Esophagus muscularis mucosa (tissue), 4 donors: ENCODE measurements at places on chromosomes 1 and 21. TPM values are rescaled to one million over a fixed set of nuclear protein-coding genes. Genes with fewer than 3 reads are reported as not detected.

KCNJ6 gene
- total RNA-seq = not detected

HFM1 gene
- 1.5 TPM for total RNA-seq

- H3K36me3 ChIP-seq = no peaks in the 10 kb centered on the region
- no peak for DNase-seq
- no peak overlapping the region for H3K4me3 ChIP-seq
- peak overlapping the region; percentile 53 for H3K27ac ChIP-seq
- H3K27me3 ChIP-seq = no peaks in the 10 kb centered on the region
Observed at GRCh38 chr1:55833529-55834091, 618.4 kb upstream of the USP24 start.

DNA sequence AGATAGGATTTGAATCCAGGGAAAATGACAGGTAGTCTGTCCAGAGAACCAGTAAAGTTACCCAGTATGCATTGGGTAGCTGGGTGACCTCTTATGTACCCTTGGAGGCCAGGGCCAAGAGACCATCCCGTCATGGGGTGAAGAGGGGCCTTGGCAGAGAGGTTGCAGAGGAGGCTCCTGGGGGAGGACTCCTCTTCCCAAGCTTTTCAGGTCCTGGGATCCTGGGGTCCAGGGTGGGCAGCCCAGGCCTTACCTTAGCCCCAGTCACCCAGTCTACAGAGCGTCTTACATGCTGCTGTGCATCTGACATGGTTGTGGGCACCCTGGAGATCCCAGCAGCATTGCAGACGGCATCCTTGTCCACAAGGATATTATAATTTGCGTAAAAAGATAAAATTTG lies 14.0 kb downstream of the PMF1 start:
- H3K36me3 ChIP-seq = peaks cover 30% of the 10 kb centered on the region
- no peak for DNase-seq
- H3K4me3 ChIP-seq = no peak overlapping the region
- H3K27me3 ChIP-seq = no peaks in the 10 kb centered on the region
- no peak overlapping the region for H3K27ac ChIP-seq

- DNase-seq = peak; percentile 34
- no peaks in the 10 kb centered on the region for H3K27me3 ChIP-seq
- H3K4me3 ChIP-seq = no peak overlapping the region
Observed at GRCh38 chr1:209342441-209343175, 240.9 kb upstream of the CAMK1G start.

DNA sequence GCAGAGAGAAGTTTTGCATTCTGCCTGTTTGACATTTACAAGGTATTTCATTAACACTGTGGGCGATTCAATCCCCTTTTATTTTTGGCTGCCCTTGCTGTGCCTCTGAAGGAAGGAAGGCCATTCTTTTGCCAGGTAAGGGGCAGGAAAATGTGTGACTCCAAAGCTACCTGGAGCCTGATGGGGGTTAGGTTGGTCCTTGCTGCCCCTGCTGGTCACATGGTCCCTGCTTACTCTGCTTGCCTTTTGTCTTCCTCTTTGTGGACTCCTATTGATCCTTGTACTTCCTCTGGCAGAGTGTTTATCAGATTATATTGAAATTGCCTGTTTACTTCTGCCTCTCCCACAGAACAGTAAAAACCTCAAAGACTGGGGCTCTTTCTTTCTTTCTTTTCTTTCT lies 65.7 kb downstream of the ST6GALNAC3 start:
- peaks cover 9% of the 10 kb centered on the region for H3K4me1 ChIP-seq
- no peaks in the 10 kb centered on the region for H3K36me3 ChIP-seq
- H3K27me3 ChIP-seq = no peaks in the 10 kb centered on the region
- H3K27ac ChIP-seq = peak overlapping the region; percentile 35
- no peak overlapping the region for H3K4me3 ChIP-seq

B4GALT3 gene
- total RNA-seq = 24.8 TPM

- no peaks in the 10 kb centered on the region for H3K27me3 ChIP-seq
- H3K4me3 ChIP-seq = no peak overlapping the region
- H3K4me1 ChIP-seq = no peaks in the 10 kb centered on the region
Observed at GRCh38 chr21:46585191-46585953, 19.5 kb downstream of the S100B start.

- DNase-seq = peak; percentile 79
- H3K27ac ChIP-seq = no peak overlapping the region
- no peaks in the 10 kb centered on the region for H3K36me3 ChIP-seq
- H3K4me3 ChIP-seq = no peak overlapping the region
Observed at GRCh38 chr1:31801458-31801857, 14.4 kb downstream of the SPOCD1 start.

DNA sequence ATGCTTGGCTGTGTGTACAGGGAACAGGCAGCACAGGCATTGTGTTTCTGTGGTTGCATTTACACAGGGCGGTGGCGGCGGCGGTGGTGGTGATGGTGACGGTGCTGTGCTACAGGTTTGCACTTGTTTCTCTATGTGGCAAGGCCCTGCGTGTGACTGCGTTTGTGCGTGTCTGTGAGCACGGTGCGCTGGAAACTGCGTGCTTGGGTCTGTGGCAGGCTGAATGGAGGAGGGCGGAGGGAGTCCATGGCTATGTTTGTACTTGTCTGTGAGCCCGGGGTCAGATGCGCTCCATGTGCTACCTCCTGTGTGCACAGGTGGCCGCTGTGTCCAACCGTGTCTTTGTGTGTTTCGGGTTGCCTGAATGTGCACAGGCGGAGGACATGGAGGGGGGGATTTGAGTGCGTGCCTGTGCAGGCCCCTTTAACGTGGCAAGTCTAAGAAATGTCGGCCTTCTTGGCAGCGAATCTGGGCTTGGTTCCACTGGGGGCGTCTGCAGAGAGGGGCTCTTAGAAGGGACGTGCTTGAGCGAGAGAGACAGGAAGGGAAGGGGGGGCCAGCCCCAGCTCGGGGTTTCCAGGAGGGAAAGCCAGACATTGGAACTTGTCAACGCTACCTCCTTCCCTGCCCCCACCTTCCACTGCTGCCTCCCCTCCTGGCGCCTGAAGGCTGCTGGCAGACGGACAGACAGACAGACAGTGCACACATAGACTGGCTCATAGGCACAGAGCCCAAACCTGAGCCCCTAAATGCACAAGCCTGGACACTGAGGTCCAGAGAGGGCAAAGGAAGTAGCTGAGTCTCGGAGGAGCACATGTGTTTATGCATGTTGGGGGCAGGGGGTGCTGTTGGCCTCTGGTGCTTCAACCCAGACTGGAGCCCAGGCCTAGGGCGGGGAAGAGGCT lies 32.7 kb upstream of the WASF2 start:
- H3K36me3 ChIP-seq = no peaks in the 10 kb centered on the region
- peaks cover 98% of the 10 kb centered on the region for H3K4me1 ChIP-seq
- H3K4me3 ChIP-seq = peak overlapping the region; percentile 40
- DNase-seq = no peak
- H3K27ac ChIP-seq = peak overlapping the region; percentile 92
- no peaks in the 10 kb centered on the region for H3K27me3 ChIP-seq

DNA sequence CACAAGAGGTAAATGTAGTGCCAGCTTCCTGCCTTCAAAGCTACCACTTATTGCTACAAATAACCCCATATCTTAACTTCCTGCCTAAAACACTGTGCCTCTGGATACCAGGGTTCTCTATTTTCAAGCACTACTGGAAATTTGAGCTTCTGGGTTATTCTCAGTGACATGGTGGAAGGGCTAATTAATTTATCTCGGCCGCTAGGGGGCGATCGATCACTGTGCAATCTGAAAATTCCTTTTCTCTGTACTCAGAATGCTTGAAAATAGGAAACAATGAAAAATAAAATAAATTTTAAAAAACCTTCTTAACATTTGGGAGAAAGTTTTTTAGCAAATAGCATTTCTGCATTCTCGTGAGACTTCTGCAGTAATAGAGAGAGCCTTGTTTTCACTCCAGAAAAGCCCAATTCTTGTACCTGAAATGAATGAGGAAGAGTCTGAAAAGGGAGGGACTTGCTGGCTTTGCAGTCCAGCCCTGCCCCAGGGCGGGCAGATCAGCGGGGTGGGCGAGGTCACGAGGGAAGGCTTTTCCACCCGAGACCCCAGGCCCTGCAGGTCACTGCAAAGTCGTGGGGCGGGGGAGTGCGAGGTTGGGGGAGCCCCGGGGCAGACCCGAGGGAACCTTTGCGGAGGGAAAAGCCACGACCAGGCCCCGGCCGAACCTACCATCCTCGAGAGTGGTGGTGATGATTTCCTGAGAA lies 276.7 kb downstream of the PCP4 start:
- no peaks in the 10 kb centered on the region for H3K4me1 ChIP-seq
- no peaks in the 10 kb centered on the region for H3K36me3 ChIP-seq
- H3K4me3 ChIP-seq = no peak overlapping the region
- no peak for DNase-seq
- no peaks in the 10 kb centered on the region for H3K27me3 ChIP-seq

GBP7 gene
- total RNA-seq = not detected

DNA sequence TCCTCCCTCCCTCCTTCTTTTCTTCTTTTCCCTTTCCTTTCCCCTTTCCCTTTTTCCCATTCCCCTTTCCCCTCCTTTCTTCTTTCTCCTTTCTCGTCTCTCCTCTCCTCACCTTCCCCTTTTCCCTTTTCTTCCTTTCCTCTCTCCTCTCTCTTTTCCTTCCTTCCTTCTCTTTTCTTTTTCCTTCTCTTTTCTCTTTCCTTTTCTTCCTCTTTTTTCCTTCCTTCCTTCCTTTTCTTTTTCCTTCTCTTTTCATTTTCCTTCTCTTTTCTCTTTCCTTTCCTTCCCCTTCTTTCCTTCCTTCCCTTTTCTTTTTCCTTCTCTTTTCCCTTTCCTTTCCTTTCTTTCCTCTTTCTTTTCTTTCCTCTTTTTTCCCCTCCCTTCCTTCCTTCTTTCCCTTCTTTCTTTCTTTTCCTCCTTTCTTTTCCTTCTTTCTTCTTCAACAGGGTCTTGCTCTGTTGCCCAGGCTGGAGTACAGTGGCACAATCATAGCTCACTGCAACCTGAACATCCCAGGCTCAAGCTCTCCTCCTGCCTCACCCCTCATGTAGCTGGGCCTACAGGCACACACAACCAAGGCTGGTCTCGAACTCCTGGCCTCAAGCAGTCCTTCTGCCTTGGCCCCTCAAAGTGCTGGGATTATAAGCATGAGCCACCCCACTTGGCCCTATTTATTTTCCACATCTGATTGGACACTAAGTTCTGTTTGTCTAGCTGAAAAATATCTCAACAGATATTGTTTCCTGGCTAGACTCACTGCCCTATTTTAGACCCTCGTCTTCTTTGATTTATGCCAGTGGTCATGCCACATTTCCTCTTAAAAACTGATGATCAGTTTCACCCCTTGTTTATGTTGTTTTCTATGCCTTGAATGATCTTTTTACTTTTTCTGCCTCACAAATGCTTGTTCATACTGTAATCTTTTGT lies 57.1 kb upstream of the MACF1 start:
- no peak overlapping the region for H3K4me3 ChIP-seq
- H3K36me3 ChIP-seq = no peaks in the 10 kb centered on the region
- no peak for DNase-seq
- H3K4me1 ChIP-seq = peaks cover 45% of the 10 kb centered on the region

DNA sequence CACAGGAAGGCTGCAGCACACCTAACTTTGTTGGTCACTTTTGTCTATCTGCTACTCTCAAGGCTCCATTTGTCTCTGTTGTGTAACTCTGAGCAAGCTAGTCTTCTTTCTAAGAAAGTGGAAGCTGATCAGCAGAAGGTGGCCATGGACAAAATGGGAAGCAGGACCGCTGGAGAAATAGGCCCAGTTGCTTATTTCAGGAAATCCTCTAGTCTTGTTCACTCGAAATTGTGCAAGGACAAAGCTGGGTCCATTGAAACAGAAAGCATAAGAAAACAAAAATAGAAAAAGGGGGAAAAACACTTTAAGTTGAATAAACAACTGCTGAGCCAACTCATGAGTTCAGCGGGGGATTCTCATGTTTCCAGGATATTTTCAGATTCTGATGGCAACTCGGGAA lies 150.1 kb downstream of the PBX1 start:
- H3K4me3 ChIP-seq = no peak overlapping the region
- no peaks in the 10 kb centered on the region for H3K27me3 ChIP-seq
- H3K36me3 ChIP-seq = no peaks in the 10 kb centered on the region
- peak overlapping the region; percentile 81 for H3K27ac ChIP-seq

MYBPH gene
- not detected for total RNA-seq

GRCh38 chr1:175423605-175424004 lies 231.0 kb upstream of the KIAA0040 start:
- H3K36me3 ChIP-seq = no peaks in the 10 kb centered on the region
- H3K27ac ChIP-seq = no peak overlapping the region
- no peaks in the 10 kb centered on the region for H3K4me1 ChIP-seq

DNA sequence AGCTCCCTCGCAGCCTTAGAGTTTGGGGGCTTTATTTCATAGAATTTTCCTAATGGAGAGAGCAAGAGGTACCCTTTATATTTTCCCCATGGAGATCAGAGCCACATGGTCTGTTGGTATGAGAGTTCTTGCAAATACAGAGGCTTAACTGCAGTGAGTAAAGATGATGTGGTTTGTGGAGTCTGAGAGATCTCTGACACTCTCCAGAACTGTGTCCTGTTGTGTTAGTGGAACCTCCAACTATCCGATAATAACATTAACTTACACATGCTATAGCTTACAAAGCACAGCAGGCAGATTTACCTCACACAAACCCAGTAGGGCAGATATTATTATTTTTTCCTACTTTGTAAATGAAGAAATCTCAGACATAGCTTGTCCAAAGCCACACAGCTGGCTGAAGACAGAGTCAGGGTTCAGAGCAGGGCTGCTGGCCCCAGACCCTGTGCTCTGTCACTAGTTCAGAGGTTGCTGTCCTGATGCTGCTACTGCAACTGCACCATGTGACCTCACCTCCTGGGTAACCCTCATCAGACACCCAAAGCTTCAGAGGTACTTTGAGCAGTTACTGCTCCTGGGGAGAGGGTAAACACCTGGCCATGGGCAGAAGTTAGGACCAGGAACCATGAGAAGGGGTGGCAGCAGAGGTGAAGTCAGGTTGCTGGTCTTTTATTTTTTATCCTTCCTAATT lies 384.8 kb upstream of the PROX1 start:
- H3K36me3 ChIP-seq = no peaks in the 10 kb centered on the region
- no peaks in the 10 kb centered on the region for H3K4me1 ChIP-seq
- no peak overlapping the region for H3K4me3 ChIP-seq
- no peak for DNase-seq
- no peak overlapping the region for H3K27ac ChIP-seq

GJA5 gene
- total RNA-seq = 14.6 TPM

DNA sequence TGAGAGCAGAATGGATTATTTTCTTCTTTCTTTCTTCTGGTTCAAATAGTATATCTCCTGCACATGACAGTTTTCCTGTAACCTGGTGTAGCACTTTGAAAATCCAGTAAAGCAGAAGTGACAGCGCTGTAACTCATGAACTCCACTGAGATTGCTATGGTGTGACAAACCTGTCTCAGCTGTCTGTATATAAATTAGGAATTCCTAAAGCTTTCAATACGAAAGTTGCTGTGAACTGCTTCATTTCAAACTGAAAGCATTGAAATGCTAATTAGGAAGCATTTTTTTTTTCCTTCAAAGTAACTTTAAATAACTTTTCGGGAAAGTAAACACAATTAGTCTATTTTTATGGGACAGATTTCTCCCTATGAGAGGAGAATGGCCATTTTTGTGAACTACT lies 646.9 kb upstream of the ZP4 start:
- no peak overlapping the region for H3K4me3 ChIP-seq
- H3K27me3 ChIP-seq = no peaks in the 10 kb centered on the region
- no peak for DNase-seq
- no peaks in the 10 kb centered on the region for H3K36me3 ChIP-seq
- H3K4me1 ChIP-seq = no peaks in the 10 kb centered on the region

MARK1 gene
- 17.4 TPM for total RNA-seq

- H3K4me1 ChIP-seq = no peaks in the 10 kb centered on the region
- no peaks in the 10 kb centered on the region for H3K36me3 ChIP-seq
- H3K4me3 ChIP-seq = no peak overlapping the region
- DNase-seq = no peak
- no peak overlapping the region for H3K27ac ChIP-seq
Observed at GRCh38 chr21:24840287-24840686, 767.0 kb downstream of the MRPL39 start.

INKA2 gene
- 4.0 TPM for total RNA-seq

KRTAP10-1 gene
- not detected for total RNA-seq

- H3K36me3 ChIP-seq = peaks cover 16% of the 10 kb centered on the region
- H3K4me3 ChIP-seq = no peak overlapping the region
- H3K4me1 ChIP-seq = peaks cover 74% of the 10 kb centered on the region
- no peaks in the 10 kb centered on the region for H3K27me3 ChIP-seq
Observed at GRCh38 chr1:12436345-12436658, 181.7 kb downstream of the DHRS3 start.
